ENCODE measurements at places on chromosomes 5 and 9.

DNA sequence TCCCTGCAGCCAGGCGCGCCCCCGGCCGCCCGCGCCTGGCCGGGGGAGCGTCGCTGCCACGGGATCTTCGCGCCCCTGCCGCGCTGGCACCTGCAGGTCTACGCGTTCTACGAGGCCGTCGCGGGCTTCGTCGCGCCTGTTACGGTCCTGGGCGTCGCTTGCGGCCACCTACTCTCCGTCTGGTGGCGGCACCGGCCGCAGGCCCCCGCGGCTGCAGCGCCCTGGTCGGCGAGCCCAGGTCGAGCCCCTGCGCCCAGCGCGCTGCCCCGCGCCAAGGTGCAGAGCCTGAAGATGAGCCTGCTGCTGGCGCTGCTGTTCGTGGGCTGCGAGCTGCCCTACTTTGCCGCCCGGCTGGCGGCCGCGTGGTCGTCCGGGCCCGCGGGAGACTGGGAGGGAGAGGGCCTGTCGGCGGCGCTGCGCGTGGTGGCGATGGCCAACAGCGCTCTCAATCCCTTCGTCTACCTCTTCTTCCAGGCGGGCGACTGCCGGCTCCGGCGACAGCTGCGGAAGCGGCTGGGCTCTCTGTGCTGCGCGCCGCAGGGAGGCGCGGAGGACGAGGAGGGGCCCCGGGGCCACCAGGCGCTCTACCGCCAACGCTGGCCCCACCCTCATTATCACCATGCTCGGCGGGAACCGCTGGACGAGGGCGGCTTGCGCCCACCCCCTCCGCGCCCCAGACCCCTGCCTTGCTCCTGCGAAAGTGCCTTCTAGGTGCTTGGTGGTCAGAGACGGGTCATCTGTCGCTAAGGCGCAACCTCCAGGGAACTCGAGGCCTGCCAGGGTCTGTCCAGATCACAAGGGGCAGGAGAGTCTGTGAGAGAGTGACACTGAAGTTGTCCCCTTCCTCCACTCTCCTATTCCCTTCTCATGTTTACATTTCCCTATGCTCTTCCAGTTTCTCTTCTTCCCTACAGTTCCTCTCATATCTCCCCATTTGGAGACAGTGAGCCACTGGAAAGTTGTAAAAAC, 1.3 kb downstream of the GPR150 start:
- DNase-seq: no peak

DNA sequence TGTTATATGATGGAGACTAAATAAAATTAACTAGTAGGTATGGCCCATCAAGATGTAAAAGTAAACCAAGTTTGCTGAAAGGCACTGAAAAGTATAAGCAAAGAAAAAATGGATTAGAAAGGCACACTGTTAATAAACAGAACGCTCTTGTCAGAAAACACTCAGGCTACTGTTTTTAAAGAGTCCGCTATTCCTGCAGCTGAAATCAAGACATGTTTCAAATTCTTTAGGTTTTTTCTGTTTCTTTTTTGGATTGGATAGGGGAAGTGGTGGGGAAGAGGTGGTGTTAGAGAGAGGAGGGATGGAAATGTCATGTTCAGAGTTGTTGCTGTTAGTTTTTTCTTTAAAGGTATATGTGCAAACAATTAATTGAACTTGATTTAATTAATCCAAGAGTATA, 17.5 kb downstream of the OSTF1 start:
- DNase-seq: no peak

GRCh38 chr9:136945333-136946227, 537 bp downstream of the C8G start:
- DNase-seq: no peak

GRCh38 chr5:59842999-59843398, 50.5 kb downstream of the PDE4D start:
- DNase-seq: no peak

DNA sequence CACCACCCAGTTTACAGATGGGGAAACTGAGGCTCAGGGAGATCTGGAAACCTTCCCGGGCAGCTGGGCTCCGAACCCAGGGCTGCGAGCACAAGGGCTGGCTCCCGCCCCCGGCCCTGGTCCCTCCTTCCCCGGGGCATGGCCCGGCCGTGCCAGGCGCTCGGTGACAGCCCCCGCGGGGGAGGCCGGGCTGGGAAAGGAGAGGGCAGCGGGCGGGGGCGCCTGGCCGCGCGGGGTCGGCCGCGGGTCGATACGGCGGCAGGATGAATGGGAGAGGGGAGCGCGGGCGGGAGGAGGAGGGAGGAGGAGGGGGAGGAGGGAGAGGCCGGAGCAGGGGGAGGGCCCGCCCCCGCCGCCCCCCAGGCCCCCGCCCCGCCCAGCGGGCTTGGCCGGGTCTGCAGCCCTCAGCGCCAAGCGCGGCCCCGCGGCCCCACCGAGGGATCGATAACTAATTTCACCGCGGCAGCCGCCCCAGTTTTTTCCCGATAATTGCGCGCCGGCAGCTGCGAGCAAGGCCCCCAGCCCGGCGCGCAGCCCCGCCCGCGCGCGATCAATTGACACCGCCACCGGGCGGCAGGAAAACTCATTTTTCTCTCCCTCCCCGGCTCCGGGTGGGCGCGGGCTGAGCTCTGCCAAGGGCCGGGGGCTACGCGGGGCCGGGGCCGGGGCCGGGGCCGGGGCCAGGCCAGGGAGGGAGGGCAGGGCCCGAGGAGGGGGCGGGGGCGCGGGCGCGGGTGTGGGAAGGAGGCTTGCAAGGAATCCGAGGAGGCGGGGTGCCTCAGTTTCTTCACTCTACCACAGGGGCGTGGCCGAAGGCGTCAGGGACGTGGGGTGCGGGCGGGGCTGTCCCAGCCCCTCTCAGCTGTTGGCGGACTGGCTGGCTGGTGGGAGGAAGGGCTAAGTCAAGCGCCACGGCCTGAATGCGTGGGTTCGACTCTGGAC, 52.1 kb downstream of the C9orf50 start:
- no peak for DNase-seq

- DNase-seq: no peak
Measured at GRCh38 chr5:68846828-68847227, 247.0 kb upstream of the SLC30A5 start.

GRCh38 chr5:37198842-37199241, 50.3 kb downstream of the CPLANE1 start:
- no peak for DNase-seq

DNA sequence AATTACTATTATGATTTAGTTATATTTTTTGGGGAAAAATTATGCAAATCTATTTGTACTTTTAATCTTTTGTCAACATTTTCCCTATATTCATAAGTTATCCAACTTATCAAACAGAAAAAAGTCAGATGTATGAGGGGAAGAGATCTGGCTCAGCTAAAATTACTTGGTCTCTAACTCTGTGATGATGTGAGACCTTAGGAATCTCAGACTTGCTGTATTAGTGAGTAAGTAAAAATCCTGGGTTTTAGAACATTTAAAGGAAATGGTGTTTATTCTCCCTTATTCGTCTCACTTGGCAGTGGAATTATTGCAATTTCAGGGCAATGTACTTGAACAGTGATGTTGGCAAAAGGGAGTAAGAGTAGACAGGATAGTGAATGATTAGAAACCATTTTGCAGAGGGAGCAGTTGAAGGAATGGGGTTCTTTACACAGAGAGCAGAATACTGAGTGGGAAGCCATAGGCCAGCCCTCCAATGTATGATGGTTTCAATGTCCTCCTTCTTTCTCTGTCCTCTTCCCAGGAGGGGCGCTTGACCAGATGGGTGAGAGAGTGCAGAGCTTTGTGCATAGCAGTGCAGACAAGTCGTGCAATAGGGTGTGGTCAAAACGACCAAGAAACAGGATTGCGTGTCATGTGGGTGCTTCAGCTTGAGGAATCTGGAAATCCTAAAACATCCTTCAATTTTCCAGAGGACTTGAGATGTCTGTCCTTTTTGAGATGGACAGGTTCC, 91.7 kb downstream of the TENT4A start:
- no peak for DNase-seq

DNA sequence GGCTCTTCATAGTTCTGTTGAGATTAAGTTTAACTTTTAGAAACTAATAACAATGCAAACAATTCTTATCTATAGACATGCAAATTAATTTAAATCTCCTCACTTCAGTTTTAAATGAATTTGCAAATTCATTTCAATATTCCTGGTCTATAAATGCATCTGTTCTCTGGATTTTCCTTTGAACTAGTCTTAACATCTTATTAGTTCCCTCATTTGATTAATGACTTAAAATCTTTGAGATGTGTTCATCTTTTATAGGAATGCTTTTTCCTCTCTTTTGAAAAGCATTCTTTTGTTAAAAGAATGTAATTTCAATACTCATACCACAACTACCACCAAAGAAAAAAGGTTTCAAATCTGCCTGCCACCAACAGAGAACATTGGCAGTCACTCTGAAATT, 169.4 kb downstream of the RASEF start:
- no peak for DNase-seq

GRCh38 chr9:122186777-122187470, 27.2 kb downstream of the MORN5 start:
- no peak for DNase-seq

GRCh38 chr9:131688377-131688776, 51.5 kb downstream of the RAPGEF1 start:
- no peak for DNase-seq

DNA sequence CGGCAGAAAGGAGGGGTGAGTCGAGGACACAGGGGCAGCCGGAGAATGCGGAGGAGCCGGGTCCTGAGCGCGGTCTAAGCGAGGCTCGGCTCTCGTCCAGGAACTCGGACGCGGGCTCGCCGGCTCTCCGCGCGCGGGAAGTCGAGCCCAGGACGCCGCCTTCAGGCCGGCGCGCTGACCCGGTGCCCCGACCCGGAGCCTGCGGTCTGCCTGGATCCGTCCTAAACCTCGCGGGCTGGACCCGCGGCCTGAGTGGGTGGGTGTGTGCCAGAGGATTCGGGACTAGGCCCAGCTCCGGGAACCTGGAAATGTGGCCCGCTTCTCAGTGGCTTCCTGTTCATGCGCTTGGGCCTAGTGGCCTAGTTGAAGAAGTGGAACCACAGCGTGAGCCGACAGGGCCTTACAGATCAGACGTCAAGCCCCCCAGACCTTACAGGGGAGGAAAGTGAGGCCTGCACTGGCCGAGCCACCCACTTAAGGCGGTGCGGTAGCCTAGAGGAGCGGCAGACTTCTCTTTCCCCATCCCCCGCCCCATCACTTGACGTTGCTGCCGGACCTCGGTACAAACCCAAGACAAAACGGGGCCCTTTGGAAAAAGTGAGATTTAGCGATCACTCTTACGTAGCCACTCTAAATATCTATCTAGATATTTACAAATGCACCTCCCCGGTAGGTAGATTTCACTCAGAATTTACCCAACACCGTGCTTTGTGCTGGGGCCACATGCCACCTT, 1.2 kb downstream of the CDKN2B-AS1 start:
- DNase-seq: peak; percentile 13

DNA sequence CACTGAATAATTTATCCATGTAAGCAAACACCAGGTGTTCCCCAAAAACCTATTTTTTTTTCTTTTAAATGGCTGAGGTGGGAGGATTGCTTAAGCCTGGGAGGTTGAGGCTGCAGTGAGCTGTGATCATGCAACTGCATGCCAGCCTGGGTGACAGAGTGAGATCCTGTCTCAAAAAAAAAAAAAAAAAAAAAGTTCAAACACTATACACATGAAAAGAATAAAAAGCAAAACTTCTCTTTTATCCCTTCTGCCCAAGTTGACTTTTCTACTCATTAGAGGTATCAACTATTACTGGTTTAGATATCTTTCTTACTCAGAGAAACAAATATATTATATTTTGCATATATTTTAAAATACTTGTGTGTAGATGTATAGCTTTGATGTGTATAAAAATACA, 17.8 kb downstream of the DCTN4 start:
- DNase-seq: no peak

DNA sequence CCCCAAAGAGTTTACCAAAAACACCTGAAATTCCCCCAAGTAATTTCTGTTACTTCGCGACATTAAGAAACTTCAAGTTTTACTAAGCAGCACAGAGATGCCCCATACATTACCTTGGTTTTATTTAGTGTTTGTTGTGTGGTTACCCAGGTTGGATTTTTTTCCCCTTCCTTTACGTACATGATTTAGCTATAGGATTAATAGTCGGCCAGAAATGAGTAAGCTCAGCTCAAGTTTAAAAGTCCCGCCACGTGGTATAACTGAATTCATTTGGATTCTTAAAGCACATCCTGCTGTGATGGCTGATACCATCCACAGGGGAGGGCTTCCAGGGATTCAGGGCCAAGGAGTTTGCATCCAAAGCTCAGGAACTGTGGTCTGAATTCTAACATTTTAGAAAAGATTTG, 75.9 kb downstream of the DAP start:
- DNase-seq: no peak

DNA sequence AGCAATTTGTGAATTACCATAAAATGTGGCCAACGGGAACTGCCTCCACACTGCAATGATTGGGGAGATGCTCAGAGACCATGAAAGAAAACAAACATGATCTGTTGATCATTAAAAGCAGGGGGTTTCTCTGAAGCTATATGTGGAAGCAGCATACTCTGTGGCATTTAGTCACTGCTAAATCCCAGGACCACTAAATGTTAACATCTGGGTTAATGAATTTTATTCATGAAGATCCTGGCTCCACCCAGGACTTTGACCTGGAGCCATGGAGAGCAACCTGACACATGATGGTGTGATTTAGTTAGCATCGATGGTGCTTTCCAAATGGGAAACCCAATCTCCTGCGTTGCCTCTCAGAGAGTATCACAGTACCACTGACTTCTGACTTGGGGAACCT, 497.8 kb downstream of the AGTPBP1 start:
- no peak for DNase-seq

DNA sequence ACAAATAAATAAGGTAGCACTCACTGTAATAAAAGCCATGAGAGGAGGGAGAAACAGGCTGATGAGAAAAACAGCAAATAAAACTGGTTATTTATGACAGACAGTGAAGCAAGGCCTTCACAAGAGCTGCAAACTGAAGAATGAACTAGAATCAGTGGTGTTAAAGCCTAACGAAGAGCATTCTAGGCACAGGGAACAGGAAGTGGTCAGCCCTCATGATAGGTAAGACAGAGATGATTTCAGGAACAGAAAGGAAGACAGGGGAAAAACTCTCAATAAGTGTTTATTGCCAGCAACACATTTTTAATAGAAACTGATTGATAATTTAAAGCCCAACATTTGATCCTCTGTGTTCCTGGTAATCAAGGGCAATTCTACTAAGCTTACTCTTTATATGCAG, 124.5 kb downstream of the EDIL3 start:
- DNase-seq: no peak

DNA sequence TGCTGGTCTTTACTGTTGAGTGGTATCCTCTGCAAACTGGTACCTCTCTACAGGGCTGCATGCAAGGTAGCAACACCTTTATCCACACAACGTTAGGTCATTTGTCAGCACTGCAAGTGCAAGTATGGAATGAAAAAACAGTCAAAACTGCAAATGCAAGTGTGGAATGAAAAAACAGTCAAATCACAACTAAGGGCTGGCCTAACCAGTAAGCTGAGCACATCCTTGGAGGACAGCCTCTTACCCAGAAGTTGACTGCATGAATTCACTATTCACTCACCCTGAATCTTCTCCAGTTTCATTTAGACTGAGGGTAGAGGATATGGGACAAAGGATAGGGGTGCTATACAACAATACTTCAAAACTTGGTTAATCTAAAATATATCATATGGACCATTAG, 158.4 kb downstream of the PPP2R2B start:
- no peak for DNase-seq

All from hematopoietic multipotent progenitor cell treated with erythropoietin and hydrocortisone succinate and interleukin-3 and kit ligand, for 17 days (in vitro differentiated cells).